ENCODE measurements at places on chromosomes 12 and 14.

DNA sequence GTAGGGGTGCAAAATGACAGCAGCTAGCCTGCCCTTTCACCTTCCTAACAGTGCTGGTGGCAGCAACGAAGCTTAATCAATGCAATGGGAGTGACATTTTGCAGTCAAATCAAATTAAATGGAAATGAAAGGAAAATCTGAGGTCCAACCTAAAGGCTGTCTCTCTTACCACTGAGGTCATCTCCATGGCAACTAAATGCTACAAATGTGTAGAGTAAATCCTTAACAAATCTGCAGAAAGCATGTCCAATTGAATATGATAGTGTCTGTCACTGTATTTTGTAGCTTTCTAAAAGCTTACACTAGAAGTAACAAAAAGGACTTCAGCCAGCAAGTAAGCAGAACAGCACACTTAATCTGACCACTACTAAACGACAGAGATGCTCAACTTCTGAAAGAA is 488.8 kb downstream of the BCAT1 start:
- no peak for DNase-seq

GRCh38 chr14:100019156-100019744 is 46.0 kb upstream of the EVL start:
- DNase-seq = no peak

- no peak for DNase-seq
Observed at GRCh38 chr14:52029881-52030280, 39.0 kb downstream of the NID2 start.

- DNase-seq = no peak
Observed at GRCh38 chr12:75437564-75437963, 43.0 kb upstream of the GLIPR1 start.

DNA sequence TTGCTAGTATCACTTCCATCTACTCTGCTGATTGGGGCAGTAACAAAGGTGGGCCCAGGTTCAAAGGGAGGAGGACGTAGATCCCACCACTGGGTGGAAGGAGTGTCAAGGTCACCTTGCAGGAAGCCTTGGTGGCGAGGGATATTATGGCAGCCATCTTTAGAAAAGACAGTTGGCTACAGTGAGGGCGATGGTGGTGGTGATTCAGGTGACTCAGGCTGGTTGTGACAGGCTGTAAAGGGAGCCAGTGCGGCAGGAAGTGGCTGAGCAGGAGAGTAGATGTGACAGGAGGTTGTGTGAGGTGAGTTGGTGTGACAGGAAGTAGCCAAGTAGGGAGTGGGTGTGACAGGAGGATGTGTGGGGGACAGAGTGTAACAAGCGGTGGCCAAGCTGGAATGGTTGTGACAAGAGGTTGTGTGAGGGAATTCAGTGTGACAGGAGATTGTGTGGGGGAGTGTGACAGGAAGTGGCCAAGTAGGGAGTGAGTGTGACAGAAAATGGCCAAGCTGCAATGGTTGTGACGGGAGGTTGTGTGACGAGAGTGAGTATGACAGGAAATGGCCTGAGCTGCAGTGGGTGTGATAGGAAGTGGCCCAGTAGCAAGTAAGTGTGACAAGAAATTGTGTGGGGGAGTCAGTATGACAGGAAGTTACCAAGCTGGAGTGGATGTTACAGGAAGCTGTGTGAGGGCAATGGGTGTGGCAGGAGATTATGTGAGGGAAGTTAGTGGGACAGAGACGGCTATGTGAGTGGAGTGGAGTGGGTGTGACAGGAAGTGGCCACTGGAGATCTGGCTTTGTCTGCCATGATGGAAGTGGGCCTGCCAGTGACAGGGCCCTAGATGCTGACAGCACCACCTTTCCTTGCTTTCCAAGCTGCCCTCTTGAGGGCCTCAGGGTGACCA is 136.5 kb upstream of the MYL2 start:
- DNase-seq = peak; percentile 26

GRCh38 chr12:57460841-57461275 is 1.3 kb downstream of the GLI1 start:
- DNase-seq = no peak

GRCh38 chr12:115798309-115798917 is 479.1 kb downstream of the MED13L start:
- DNase-seq = no peak

- DNase-seq = no peak
Observed at GRCh38 chr12:128606970-128607369, 216.8 kb downstream of the SLC15A4 start.

DNA sequence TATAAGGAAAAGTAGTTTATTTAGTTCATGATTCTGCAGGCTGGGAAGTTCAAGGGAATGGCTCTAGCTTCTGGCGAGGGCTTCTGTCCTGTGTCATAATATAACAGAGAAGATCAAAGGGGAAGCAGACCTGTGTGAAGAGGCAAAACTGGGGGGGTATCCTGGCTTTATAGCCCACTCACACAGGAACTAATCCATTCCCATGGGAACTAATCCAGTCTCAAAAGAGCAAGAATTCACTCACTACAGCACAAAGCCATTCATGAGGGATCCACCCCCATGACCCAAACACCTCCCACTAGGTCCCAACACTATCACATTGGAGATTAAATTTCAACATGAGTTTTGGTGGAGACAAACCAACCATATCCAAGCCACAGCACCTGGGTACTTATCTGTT is 6.9 kb downstream of the ALDH6A1 start:
- DNase-seq = no peak

DNA sequence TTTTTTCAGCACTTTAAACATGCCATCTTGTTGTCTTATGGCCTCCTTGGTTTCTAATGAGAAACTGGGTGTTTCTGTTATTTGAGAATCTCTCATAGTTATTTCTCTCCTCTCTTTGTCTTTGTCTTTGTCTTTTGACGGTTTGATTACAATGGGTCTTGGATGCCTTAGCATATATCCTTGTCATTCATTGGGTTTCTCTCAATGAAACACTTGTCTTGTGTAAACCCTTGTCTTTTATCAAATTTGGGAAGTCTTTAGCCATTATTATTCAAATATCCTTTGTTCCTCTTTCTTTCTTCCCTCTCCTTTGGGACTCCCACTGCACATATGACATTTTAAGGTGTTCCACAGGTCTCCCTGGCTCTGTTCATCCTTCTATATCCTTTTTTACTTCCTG is 373.5 kb upstream of the TBX3 start:
- no peak for DNase-seq

- DNase-seq = no peak
Observed at GRCh38 chr14:102545461-102546265, 36.1 kb upstream of the ANKRD9 start.

GRCh38 chr12:46521145-46521544 is 148.6 kb upstream of the SLC38A2 start:
- DNase-seq = no peak

DNA sequence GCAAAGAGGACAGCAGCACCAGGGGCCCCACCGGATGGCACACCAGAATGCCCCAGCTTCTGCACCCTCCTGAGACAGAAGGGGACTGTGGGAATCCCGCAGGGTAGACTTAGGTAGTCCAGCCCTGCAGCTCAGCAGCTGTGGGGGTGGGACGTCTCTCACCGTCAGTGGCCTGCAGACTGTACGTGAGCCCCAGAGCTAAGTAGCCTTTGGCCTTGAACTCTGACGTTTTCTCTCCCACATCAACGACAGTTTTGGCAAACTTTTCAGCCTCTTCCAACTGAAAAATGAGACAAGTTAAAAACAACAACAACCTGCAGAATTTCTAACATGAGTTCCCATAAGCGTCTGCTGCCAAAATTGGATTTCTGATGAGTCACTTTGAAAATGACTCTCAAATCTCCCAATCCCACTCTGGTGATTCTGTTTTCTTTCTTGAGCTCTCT is 161.4 kb downstream of the TTC7B start:
- DNase-seq = no peak

- DNase-seq = no peak
Observed at GRCh38 chr12:53623548-53624385, 2.4 kb downstream of the ATF7 start.

GRCh38 chr12:129558036-129558435 is 345.8 kb downstream of the TMEM132D start:
- no peak for DNase-seq

DNA sequence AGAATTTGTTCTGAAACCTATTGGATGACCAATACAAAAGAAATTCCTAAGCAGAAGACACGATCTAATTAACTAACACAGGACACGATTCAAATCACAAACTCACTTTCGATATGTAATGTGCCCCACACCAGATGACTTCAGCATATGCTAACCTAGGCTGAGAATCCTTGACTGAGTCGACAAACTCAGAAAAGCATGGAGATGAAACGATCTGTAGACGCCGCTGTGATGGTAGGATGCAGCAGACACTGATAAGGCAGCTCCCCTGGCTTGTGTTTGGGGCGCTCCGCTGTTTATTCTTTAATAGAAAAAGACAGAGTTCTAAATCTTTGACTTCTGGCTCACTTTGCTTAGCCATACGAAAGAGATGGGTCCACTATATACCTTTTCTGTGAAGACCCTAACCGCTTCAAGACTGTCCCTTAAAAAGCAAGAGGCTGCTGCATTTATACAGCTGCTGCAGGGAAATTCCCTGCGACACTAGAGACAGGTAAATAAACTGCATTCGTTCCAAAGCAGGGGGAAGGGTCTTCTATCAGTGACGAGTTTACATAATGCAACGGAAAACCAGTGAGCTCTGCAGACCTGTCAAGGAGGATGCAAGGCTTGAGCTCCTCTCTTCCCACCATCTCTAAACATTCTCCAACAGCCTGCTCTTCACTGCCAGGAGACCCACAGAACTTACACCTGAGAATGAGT is 929 bp downstream of the CHD8 start:
- no peak for DNase-seq

DNA sequence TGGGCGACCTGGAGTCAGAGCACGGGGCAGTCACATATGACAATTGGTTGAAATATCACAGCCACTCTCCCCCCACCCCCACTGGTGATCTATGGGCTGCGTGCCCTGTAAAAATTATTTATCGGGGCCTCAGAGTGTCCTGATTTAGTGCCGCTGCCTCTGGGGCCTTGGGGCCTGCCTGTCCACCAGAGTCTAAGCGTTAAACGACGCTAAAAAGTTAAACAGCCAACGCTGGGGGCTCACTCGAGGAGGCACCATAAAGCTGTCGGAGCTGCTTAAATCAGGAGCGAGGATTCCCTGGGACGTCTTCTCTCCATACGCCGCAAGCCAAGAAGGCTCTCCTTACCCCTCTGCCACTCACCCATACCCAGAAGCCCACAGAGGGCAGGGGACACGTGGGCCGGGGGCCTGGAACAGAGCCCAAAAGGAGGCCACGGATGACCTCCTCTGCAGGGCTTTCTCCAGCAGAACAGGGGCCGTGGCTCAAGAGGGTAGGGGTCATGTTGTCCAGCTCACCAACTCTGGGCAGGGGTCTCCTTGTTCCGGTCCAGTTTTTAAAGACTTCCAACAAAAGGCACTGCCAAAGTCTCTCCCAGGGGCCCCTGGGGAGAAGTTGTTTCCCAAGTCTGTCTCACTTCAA is 42.2 kb downstream of the SMUG1 start:
- DNase-seq = no peak

DNA sequence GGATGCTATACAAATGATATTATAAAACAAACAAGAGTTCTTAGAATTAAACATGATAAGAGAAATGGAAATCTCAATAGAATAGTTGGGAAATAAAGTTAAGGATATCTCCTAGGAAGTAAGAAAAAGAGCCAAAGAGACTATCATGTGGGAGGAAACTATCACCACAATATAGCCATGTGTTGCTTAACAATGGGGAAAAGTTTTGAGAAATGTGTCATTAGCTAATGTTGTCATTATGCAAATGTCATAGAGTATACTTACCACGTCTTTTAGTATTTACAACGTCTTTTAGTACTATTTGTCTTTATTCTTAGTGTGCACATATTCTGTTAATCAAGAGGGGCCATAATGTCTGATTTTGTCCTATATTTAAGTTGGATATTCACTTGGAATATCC is 58.7 kb downstream of the ZNF641 start:
- DNase-seq = no peak

DNA sequence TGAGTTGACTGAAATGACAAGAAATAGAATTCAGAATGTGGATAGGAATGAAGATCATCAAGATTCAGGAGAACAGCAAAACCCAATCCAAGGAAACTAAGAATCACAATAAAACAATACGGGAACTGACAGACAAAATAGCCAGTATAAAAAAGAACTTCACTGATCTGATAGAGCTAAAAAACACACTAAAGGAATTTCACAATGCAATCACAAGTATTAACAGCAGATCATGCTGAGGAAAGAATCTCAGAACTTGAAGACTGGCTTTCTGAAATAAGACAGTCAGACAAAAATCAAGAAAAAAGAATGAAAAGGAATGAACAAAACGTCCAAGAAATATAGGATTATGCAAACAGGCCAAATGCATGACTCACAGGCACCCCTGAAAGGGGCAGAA is 15.3 kb upstream of the OR5AU1 start:
- no peak for DNase-seq

- peak; percentile 2 for DNase-seq
Observed at GRCh38 chr12:62632411-62632918, 165.8 kb downstream of the MON2 start.

- DNase-seq = no peak
Observed at GRCh38 chr12:24455811-24456210, 493.1 kb downstream of the BCAT1 start.

GRCh38 chr14:38107216-38107631 is 100.5 kb upstream of the SSTR1 start:
- no peak for DNase-seq

GRCh38 chr14:61451891-61452400 is 130.6 kb downstream of the PRKCH start:
- DNase-seq = no peak

- no peak for DNase-seq
Observed at GRCh38 chr12:6961695-6962284, 8.7 kb downstream of the PHB2 start.

DNA sequence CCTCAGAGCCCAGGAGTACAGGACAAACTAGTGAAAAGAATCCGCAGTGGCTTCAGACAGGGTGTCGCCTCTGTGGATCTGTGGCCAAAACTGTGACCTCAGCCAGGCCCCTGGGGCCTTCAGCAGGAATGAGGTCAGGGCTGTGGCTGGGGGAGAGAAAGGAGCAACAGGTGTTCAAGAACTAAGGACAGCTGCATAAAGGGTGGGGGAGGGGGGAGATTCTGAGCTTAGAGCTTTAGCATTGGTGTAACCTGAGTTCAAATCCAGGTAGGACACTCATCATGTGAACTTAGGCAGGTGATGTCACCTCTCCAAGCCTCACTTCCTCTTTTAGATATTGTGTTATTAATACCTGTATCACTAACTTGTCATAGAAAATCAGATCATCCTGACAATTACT is 40.9 kb upstream of the CORO1C start:
- no peak for DNase-seq

Measured in stimulated activated CD4-positive, alpha-beta T cell treated with anti-CD3 and anti-CD28 coated beads, Interleukin-12 subunit alpha, Interleukin-12 subunit beta, amount 100 ng/mL, for 24 hours (primary cell).